ENCODE measurements at places on chromosomes 11 and 22. TPM values are rescaled to one million over a fixed set of nuclear protein-coding genes. Genes with fewer than 3 reads are reported as not detected.

OR52I2 gene
- not detected for polyA plus RNA-seq

DNA sequence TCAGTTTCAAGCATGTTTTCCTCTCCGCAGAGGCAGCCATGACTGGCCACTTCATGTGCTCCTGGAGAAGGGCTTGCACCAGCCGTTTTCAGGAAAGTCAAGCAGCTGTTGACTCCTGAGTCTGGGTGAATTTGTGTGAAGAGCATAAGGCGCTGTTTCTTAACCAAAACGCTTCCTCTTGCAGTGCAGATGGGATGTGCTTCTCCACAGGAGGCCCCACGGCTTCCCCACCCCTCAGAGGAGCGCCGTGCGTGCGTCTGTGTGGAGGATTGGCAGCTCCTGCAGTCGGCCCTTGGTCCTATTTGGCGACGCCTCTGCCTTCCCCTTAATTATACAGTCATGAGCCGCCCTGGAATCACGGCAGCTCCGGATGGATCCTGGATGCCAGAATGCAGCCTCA, 54.1 kb upstream of the B3GAT1 start:
- DNase-seq, result no peak

GRCh38 chr11:33475993-33476392, 218.8 kb downstream of the HIPK3 start:
- no peak for DNase-seq

GRCh38 chr11:61473370-61474012, 35.1 kb upstream of the LRRC10B start:
- no peak for DNase-seq

DNA sequence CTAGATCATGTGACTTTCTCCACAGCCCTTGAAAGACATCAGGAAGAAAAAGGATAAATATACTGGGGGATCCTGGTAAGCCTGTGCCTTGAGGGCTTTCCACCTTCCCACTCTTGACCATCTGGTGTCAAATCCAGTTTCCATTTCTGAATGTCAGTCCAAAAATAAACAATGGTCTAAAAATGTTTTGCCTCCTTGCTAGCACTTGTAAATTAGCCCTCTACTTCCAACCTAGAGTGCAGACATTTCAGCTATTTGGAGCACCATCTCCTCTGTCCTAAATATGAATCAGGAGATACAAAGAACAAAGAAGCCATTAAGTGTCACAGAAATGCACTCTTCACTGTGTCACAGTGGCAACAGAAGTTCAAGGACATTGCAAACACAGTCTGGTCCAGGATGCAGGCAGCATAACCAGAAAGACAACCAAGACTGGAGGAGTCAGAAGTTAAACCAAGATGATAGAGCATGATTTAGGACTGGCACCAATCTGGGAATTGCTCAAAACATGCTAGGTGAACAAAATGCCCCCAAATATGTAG, 88.1 kb downstream of the CCDC34 start:
- no peak for DNase-seq

- DNase-seq, result no peak
Observed at GRCh38 chr11:33687733-33688479, 12.7 kb downstream of the C11orf91 start.

GRCh38 chr11:100008417-100008816, 678.7 kb upstream of the ARHGAP42 start:
- no peak for DNase-seq

Measured in naive thymus-derived CD4-positive, alpha-beta T cell (primary cell).